ENCODE measurements at places on chromosomes 7 and 10. TPM values are rescaled to one million over a fixed set of nuclear protein-coding genes. Genes with fewer than 3 reads are reported as not detected.

Gene KAZALD1
- 0.59 TPM for total RNA-seq

Gene ADAM12
- total RNA-seq, result 18.4 TPM

Gene IL2RA
- not detected for total RNA-seq

Gene TWIST1
- total RNA-seq, result not detected

Gene RGS10
- total RNA-seq, result 311 TPM

Gene ECD
- total RNA-seq, result 31.3 TPM

Gene LFNG
- 75.5 TPM for total RNA-seq

Gene PBLD
- total RNA-seq, result 10.3 TPM

DNA sequence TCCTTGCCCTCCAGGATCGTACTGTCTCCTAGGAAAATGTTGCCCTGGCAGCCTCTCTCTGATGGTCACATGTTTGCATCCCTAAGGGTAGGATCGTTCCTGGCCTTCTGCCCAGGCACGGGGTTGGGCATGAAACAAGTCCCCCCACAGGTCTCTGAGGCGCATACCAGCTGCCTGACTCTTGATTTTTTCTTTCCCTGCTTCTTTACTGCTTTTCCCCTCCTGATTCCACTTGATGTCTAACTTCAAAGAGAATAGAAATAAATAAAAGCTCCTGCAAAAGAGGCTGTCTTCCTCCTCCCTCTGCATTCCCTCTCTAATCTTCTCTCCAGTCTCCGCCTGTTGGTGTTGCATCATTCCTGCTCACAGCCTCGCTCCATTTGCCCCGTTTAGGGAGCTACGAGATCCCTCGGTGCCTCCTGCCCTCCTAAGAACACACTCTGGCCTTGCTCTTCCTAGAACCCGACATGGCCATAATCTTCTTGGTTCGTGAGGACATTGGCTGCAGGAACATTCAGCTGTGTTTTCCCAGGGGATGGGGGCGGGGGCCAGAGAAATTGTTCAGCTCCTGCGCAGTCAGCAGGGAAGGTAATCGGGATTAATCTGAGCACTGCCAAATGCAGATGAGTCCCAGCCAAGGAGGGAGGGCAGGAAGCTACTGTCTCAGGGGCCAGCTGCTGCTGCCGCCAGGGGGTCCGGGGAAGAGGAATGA, 26.0 kb downstream of the LEP start:
- no peaks in the 10 kb centered on the region for H3K36me3 ChIP-seq
- H3K4me1 ChIP-seq, result peaks cover 15% of the 10 kb centered on the region
- peak overlapping the region; percentile 84 for H3K4me3 ChIP-seq
- H3K27ac ChIP-seq, result peak overlapping the region; percentile 71

DNA sequence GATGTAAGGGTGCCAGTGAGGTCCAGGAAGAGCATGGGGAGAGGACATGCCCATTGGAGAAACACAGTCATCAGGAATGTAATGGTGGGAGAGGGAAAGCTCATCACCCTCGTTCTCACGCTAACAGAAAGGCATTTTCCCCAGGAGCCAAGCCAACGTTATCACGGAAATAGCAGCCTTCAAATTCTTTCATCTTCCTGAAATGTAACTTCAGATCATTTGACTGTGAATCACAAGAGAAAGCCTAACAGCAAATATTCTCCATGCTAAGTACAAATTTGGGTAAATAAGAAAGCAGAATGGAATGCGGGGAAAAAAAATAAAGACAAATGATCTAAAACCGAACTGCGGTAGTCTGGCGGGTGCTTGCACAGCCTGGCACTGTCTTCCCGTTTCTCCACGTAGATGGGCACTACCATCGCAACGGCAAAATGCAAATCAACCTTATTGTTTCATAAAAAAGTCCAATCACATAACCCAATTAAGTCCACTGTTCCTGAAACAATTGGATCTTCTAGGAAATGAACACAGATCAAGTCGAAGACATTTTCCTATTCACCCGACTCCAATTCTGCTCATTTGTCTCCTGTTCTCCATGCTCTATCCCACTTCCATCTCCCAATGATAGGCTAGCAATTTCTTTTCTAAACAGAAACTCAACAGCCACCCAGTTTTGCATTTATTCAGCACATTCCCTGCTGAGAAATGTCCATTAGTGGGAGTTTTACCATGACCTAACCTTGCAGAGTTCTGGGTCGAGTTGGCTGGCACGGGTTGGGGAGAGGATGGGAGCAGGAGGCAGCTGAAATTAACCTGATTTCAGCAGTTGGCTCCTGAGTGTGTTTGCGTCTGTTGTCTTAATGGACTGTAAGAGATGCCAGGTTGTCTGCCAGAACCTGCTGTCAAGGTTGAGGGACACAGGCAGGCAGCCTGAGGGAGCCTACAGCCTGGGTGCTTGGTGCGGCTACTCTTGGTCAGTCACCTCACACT, 74.6 kb upstream of the FRMD4A start:
- H3K4me3 ChIP-seq, result no peak overlapping the region
- no peak overlapping the region for H3K27ac ChIP-seq
- H3K36me3 ChIP-seq, result no peaks in the 10 kb centered on the region
- H3K27me3 ChIP-seq, result peaks cover 1% of the 10 kb centered on the region

DNA sequence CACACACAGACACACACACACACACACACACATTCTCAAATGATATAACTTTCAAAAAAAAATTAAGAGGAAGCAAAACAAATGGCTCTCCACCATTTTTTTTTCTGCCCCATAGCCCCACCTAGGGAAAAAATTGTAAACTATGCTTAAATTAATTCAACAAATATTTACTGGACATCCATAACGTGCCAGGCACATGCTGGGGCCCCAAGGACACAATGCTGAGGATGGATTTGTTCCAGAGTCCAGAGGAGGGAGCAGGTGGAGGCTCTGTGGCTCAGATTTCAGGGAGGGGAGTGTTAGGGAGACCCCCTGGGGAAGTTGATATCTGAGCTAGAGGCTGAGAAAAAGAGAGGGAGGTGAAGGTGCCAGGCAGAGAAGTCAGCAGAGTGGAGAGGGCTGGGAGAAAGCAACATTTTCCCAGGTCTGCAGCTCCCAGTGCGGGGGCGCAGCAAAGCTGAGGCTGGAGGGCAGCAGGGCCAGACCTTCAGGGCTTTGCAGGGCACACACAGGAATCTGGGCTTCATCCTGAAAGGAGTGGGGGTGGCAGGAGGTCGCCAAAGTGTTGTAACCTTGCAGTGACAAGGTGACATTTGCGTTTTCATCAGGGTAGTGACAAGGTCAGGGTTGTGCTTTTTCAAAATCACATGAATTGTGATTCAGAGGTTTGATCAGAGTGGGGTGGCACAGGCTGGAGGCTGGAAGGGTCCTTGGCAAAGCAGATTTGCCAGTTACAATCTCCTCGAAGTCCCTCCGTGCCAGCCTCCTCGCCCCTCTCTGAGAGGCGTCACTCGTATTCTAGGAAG, 261.6 kb downstream of the WDR11 start:
- no peak for DNase-seq
- no peak overlapping the region for H3K4me3 ChIP-seq
- H3K36me3 ChIP-seq, result peaks cover 13% of the 10 kb centered on the region
- peaks cover 8% of the 10 kb centered on the region for H3K4me1 ChIP-seq
- no peak overlapping the region for H3K27ac ChIP-seq
- no peaks in the 10 kb centered on the region for H3K27me3 ChIP-seq

GRCh38 chr10:53808677-53809372, 992.2 kb downstream of the PCDH15 start:
- no peaks in the 10 kb centered on the region for H3K36me3 ChIP-seq
- no peak overlapping the region for H3K27ac ChIP-seq
- no peak overlapping the region for H3K4me3 ChIP-seq
- H3K27me3 ChIP-seq, result no peaks in the 10 kb centered on the region
- DNase-seq, result no peak

DNA sequence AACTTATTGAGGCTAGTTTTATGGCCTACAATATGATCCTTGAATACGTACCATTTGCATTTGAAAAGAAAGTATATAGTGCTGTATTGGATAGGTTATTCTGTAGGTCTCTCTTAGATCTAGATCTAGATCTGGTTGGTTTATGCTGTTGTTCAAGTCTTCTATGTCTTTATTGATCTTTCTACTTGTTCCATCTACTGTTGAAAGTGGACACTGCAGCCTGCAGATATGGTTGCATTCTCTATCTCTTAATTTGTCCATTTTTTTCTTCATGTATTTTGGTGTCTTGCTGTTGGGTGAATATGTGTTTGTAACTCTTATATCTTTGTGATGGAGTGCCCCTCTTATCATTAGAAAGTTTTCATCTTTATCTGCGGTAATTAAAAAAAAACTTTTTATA, 139.4 kb upstream of the PCDH15 start:
- no peak for DNase-seq
- H3K4me3 ChIP-seq, result no peak overlapping the region
- H3K4me1 ChIP-seq, result no peaks in the 10 kb centered on the region
- no peak overlapping the region for H3K27ac ChIP-seq

DNA sequence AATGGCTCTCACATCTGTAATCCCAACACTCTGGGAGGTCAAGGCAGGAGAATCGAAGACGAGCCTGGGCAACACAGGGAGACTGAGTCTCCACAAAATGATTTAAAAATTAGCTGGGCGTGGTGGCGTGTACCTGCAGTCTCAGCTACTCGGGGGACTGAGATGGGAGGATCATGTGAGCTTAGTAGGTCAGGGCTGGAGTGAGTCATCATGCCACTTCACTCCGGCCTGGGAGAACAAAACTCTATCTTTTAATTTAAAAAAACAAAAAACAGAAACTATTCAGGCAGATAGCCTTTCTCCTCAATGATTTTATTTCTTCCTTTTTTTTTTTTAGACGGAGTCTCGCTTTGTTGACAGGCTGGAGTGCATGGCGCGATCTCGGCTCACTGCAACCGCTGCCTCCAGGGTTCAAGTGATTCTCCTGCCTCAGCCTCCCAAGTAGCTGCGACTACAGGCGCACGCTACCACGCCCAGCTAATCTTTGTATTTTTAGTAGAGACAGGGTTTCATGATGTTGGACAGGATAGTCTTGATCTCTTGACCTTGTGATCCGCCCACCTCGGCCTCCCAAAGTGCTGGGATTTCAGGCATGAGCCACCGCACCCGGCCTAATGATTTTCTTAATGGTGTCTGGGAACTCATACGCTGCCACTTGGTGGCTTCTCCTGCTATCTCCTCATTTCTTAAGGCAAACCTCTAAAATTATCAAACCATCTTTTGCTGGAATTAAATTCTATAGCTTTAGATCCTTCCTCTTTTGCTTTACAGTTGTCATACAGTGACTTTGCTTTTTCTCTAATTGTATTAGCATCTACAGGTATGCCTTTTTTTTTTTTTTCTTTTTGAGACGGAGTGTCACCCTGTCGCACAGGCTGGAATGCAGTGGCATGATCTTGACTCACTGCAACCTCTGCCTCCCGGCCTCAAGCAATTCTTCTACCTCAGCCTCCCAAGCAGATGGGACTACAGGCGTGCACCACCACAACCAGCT, 22.9 kb downstream of the SRPK2 start:
- H3K27ac ChIP-seq, result no peak overlapping the region
- H3K27me3 ChIP-seq, result no peaks in the 10 kb centered on the region
- H3K4me1 ChIP-seq, result no peaks in the 10 kb centered on the region
- DNase-seq, result no peak
- no peaks in the 10 kb centered on the region for H3K36me3 ChIP-seq

- H3K27ac ChIP-seq, result no peak overlapping the region
- peaks cover 3% of the 10 kb centered on the region for H3K4me1 ChIP-seq
- H3K27me3 ChIP-seq, result no peaks in the 10 kb centered on the region
- no peak for DNase-seq
- no peak overlapping the region for H3K4me3 ChIP-seq
- H3K36me3 ChIP-seq, result peaks cover 3% of the 10 kb centered on the region
Measured at GRCh38 chr7:125118444-125118843, 188.8 kb upstream of the POT1 start.

- DNase-seq, result no peak
- H3K4me3 ChIP-seq, result no peak overlapping the region
- H3K4me1 ChIP-seq, result no peaks in the 10 kb centered on the region
- no peaks in the 10 kb centered on the region for H3K36me3 ChIP-seq
Measured at GRCh38 chr7:65915921-65916657, 43.2 kb downstream of the VKORC1L1 start.

GRCh38 chr7:105876964-105877601, 684 bp upstream of the ATXN7L1 start:
- peak; percentile 60 for DNase-seq
- H3K36me3 ChIP-seq, result no peaks in the 10 kb centered on the region
- peak overlapping the region; percentile 91 for H3K27ac ChIP-seq
- peaks cover 9% of the 10 kb centered on the region for H3K27me3 ChIP-seq
- peaks cover 35% of the 10 kb centered on the region for H3K4me1 ChIP-seq

- peaks cover 15% of the 10 kb centered on the region for H3K27me3 ChIP-seq
- H3K36me3 ChIP-seq, result no peaks in the 10 kb centered on the region
- peak; percentile 49 for DNase-seq
- H3K27ac ChIP-seq, result peak overlapping the region; percentile 98
- H3K4me3 ChIP-seq, result peak overlapping the region; percentile 93
Measured at GRCh38 chr7:70694971-70695794, 436.8 kb upstream of the GALNT17 start.

GRCh38 chr10:44946205-44946604, 13.4 kb upstream of the RASSF4 start:
- H3K4me1 ChIP-seq, result peaks cover 8% of the 10 kb centered on the region
- H3K27ac ChIP-seq, result no peak overlapping the region
- DNase-seq, result no peak
- peaks cover 16% of the 10 kb centered on the region for H3K36me3 ChIP-seq

GRCh38 chr7:94330269-94331020, 64.2 kb upstream of the COL1A2 start:
- DNase-seq, result no peak
- no peak overlapping the region for H3K4me3 ChIP-seq
- H3K36me3 ChIP-seq, result no peaks in the 10 kb centered on the region
- H3K27me3 ChIP-seq, result no peaks in the 10 kb centered on the region
- peak overlapping the region; percentile 3 for H3K27ac ChIP-seq
- peaks cover 12% of the 10 kb centered on the region for H3K4me1 ChIP-seq

DNA sequence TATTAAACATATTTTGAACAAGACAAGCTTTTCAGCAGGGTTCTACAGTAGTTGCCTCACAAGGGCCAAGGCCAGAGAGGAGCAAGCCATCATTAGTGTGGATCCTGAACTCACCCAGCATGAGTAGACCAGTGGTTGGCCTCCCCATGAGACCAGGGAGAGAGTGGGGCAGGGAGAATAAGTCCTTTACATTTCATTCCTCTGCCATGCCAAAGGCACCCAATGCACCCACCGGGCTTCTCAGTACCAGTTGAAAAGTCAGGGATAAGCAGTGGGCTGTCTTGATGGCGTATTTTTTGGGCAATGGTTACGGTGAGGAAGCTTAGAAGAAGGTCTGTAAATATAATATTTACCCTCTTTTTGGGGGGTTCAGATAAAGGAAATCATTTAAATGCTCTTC, 16.6 kb downstream of the CRTAC1 start:
- H3K4me1 ChIP-seq, result peaks cover 5% of the 10 kb centered on the region
- peaks cover 2% of the 10 kb centered on the region for H3K27me3 ChIP-seq
- no peak overlapping the region for H3K27ac ChIP-seq
- no peaks in the 10 kb centered on the region for H3K36me3 ChIP-seq
- H3K4me3 ChIP-seq, result no peak overlapping the region
- no peak for DNase-seq

DNA sequence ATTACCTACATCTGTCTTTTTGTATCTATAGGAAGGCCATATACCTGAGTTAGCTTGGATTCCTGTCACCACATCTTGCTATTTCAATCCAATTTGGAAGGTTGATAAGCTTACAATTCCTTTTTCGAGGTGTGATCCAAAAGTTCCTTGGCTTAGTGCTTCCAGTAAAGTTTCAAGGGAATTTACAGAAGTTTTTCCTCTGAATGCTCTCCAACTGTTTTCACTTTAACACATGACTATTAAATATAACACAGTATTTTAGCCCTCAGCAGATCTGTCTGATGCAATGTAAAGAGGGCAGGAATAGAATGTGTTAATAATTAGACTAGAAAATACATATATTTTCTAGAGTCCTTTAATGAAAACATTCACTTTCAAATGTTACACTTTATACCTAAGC, 171.4 kb downstream of the DKK1 start:
- no peak overlapping the region for H3K4me3 ChIP-seq
- H3K27ac ChIP-seq, result no peak overlapping the region
- H3K27me3 ChIP-seq, result no peaks in the 10 kb centered on the region
- H3K4me1 ChIP-seq, result no peaks in the 10 kb centered on the region
- H3K36me3 ChIP-seq, result no peaks in the 10 kb centered on the region
